MM.1S (cell line): ENCODE measurements at places on chromosomes 6 and 20.

DNA sequence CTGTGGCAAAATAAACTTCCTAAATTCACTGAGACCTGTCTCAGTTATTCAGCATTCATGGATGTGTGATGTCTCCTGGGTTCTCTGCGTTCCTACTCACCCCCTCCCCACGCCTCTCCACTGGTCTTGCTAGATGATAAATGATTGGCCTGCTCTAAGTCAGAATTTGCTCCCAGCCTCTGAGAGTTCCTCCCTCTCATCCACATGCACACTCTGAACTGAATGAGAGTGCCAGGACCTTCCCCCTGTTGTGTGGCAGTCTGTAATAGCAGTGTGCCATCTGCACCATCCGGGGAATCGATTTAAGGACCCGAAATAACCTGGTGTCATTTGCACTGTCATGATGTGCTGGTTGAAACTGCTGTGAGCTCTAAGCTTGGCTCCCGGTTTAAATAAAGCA, 135.8 kb upstream of the AFDN start:
- DNase-seq: no peak

DNA sequence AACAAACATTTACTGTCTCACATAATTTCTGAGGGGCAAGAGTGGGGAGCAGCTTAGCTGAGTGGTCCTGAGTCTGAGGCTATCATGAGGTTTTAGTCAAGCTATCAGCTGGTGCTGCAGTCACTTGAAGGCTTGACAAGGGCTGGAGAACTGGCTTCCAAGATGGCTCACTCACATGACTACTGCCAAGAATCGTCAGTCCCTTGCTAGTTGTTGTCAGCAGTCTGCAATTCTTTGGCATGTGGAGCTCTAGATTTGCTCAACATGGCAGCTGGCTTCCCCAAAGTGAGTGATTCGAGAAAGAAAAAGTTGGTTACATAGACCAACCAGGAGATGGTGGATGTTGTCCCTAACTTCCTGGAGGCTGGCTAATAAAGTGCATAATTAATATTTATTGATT, 2.8 kb upstream of the LRRC1 start:
- no peak for DNase-seq

DNA sequence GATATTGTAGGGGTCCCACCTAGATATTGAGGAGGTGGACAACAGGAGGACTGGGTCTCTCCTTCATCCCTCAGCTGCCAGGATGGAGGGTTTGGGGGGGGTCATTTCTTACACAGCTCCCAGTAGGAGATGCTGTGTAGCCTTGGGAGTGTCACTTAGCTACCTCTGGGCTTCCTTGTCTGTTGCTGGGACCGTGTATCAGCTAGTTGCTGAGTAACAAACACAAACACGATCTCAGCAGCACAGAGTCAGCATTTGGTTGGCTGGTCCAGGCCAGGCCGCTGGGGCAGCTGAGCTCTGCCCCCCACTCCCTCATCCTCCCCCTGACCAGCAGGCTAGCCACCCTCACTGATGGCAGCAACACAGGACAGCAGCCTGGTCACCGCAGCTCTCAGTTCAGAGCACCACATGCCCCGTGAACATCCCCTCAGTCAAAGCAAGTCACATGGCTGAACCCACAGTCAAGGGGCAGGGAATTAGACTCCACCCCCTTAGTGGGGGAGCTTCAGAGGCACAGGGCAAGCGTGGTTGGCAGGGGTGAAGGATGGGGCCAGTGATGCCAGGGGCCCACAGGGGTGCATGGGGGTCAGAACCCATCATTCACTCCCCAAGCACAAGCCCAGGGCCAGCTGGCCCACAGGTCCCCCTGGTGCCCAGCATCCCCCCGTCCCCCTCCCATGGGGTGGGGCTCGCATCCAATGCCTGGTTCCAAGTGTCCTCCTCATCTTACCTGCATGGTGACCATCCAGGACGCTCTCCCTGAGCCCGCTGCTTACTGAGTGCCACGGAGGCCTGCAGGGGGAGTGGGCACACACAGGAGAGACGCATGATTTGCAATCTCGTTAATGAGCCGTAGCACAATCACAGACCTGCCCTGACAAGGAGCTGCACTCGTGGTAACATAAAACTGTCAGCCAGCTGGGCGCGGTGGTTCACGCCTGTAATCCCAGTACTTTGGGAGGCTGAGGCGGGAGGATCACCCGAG, 112.4 kb downstream of the TAF4 start:
- DNase-seq: no peak

GRCh38 chr20:11260611-11261010, 586.8 kb upstream of the JAG1 start:
- DNase-seq: no peak

DNA sequence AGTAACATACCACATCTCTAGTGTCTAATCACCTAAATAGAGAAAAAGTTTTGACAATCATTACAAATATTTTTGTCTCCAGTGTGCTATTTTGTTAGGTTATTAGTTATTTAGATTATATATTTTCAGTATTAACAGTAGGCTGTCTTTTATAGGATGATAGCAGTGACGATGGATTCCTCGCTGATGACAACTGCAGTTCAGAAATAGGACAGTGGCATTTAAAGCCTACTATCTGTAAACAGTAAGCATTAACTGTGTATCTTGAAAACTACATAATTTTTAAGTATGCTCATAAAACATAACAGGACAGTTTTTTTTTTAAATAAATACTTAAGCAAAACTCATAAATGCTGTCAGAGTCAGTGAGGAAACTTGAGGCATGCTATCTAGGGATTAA, 37.9 kb upstream of the MYO6 start:
- no peak for DNase-seq

DNA sequence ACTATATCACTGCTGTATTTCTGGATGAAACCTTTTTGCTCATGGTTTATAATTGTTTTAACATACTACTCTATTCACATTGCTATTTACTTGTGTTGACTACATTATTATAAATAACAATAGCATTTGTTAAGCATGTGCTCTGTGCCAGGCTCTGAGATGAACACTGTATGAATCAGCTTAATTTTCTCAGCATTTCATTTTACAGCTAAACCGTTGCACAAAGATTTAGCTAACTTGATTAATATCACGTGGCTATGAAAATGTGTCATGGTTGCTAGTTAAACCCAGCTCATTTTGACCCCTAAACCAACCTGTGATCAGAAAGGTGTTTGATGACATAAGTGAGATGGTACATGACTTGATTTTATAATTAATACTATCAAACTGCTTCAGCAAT, 77.5 kb downstream of the NCOA7 start:
- no peak for DNase-seq

- DNase-seq: no peak
Observed at GRCh38 chr6:147195510-147195909, 8.7 kb upstream of the STXBP5 start.

DNA sequence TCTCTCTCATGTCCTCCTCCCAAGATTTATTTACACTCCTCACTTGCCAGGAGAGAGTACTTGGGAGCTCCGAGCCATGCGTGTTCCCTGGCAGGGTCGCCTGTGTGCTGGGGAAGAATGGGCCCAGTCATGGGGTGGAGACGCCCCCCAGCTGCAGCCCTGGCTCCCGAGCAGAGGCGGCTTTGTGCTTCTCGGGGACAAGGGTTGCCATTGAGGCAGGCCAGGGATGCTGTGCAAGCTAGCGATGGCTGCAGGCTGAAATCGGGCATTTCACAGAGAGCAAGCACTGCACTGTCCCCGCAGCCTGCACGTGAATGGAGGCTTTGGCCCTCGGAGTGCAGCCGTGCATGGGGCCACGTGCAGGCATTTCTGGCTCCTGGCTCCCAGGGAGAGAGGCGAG, 23.8 kb downstream of the PHACTR3 start:
- no peak for DNase-seq

- no peak for DNase-seq
Observed at GRCh38 chr20:24986436-24987015, 6.0 kb downstream of the APMAP start.

DNA sequence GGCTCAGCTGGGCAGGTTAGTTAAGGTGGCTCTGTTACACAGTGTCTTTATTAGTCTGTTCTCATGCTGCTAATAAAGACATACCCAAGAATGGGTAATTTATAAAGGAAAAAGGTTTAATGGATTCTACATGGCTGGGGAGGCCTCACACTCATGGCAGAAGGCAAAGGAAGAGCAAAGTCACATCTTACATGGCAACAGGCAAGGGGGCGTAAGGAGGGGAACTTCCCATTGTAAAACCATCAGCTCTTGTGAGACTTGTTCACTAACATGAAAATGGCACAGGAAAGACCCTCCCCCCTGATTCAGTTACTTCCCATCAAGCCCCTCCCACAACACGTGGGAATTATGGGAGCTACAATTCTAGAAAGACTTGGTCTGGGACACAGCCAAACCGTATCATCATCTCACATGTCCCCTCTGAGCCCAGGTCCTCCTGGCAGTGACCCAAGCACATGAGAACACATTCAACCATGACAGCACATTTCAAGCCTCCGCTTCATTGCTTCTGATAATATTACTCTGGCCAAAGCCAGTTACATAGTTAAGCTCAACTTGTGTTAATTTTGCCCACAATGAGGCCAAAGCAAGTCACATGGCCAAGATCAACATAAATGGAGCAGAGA, 383.9 kb downstream of the PLCB1 start:
- no peak for DNase-seq

GRCh38 chr6:4372866-4373265, 237.5 kb upstream of the ECI2 start:
- DNase-seq: no peak

DNA sequence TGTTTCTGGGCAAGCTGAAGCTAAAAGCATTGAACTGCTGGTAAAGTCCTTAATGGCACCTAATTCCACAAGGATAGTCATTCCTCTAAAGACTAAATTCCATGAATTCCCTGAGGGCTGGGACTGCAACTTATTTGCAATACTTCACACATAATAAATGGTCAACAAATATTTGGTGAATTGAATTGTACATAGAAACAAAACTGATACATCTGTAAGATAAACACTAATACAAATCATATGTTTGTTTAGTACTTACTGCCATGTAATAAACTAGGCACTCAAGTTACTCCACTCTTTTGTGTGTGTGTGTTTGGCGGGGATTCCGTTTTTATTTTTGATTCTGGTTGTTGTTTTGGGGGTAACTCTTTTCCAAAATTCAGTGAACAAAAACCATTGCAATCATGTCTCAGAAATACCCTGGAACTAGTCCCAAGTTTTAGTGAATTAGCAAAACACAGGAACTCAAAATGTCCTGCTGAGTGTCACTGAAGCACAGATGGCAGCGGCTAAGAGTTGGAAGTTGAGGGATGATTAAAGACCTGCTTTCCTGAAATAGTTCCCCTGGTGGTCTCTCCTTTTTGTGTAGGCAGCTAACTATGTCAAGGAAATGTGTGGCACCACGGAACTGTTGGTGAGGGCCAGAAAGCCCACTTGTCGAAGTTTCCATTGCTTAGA, 74.8 kb upstream of the SNRPB2 start:
- no peak for DNase-seq

DNA sequence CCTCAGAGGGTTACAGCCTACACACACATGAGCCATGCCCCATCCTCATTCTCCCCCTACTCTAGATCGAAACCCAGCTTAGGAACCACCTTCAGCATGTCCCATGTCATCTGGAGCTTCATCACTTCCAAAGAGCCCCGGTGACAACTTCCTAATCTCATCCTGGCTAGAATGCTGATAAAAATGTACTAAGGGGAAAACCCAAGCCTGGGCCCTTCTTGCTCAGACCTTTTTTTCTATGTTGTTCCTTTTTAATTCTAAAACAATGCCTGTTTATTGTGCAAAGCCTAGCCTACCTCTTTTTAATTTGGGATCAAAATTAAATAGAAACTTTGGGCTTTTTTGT, 44.1 kb upstream of the NT5E start:
- no peak for DNase-seq

DNA sequence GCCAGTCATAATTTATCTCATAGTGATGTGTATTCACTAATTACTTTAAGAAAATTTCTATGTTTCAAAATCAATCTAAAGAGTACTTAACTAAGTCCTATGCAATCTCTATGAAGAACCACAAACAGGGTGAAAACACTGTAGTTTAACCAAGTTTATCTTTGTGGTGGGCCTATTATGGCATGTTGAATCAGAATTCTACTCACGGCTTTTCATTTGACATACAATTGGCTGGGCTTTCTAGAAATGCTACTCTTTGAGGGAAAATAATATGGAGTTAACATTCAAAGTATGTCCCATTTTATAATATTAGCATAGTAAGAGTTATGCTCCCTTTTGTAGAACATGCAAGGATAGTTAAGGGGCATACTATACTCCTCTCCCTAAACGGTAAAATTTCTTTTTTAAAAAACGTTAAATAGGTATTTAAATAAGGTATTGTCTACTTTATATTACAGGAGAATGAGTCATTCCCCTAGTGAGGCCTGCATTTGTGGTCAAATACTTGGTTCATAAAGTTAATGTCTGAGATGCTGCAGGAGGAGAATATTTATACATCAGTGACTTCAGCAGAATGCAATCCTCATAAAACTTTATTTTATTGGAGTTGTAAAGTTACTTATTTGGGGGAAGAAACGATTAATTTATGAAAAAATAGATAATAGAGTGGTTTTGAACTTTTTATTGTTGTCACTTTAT, 1.8 kb downstream of the MOXD1 start:
- no peak for DNase-seq

- DNase-seq: no peak
Observed at GRCh38 chr6:154878871-154879491, 116.1 kb upstream of the TIAM2 start.

GRCh38 chr20:21554985-21555384, 41.1 kb upstream of the NKX2-2 start:
- DNase-seq: no peak

- no peak for DNase-seq
Observed at GRCh38 chr20:41111578-41111951, 25.8 kb upstream of the PLCG1 start.

DNA sequence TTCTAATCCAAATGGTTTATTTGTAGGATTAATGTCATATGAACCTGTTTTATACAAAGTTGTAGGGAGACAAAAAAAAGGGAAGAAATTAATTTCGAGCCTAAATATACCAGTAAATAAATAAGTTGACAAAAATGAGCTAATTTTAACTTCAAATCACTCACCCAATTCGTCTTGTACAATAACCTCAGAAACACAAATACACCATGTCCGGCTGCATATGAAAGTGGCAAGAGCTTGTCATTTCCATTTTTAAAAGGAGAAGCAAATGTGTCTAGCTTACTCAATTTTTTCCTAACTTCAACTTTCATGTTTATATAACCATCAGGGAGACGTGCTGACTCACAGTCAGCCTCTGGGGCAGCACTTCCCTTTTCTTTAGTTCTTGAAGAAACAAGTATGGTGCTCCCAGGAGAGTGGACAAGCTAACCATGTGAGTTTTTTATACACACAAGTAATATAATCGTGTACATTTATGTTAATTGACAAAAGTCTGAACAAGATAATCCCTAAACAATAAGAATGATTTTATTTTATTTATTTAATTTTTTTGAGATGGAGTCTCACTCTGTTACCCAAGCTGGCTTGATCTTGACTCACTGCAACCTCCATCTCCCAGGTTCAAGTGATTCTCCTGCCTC, 55.5 kb upstream of the SGK1 start:
- DNase-seq: peak; percentile 62

DNA sequence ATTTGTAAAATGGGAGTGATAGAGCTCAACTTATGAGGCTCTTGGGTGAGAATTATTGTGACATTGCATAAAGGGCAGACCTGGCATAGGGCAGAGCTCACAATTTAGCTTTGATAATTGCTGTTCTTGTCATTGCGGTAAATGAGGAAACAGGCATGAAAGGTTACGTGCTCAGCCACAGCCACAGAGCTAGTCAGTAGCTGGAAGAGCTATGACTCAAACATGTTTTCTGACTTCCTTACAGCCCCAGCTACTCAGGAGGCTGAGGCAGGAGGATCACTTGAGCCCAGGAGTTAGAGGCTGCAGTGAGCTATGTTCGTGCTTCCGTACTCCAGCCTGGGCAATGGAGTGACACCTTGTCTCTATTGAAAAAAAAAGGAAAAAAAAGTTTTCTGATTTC, 3.5 kb upstream of the GHRH start:
- DNase-seq: no peak
